ENCODE measurements at places on chromosomes 16 and 17.

DNA sequence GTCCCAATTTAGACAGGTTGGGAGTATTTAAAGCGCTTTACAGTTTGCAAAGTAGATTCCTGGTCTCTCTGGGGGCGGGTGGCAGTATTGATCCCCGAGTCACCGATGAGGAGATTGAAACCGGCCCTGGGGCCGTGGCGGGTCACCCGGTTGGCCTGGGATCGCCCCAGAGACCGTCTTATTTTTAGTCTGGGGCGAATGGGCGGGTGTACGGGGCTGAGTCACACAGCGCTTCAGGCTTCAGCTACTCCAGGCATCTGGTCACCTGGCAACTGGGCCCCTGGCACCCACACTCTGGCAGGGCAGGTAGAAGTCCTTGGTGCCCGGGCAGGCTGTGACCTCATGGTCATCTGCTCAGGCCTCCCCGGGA, 669 bp downstream of the MIEF2 start:
- no peak for DNase-seq

DNA sequence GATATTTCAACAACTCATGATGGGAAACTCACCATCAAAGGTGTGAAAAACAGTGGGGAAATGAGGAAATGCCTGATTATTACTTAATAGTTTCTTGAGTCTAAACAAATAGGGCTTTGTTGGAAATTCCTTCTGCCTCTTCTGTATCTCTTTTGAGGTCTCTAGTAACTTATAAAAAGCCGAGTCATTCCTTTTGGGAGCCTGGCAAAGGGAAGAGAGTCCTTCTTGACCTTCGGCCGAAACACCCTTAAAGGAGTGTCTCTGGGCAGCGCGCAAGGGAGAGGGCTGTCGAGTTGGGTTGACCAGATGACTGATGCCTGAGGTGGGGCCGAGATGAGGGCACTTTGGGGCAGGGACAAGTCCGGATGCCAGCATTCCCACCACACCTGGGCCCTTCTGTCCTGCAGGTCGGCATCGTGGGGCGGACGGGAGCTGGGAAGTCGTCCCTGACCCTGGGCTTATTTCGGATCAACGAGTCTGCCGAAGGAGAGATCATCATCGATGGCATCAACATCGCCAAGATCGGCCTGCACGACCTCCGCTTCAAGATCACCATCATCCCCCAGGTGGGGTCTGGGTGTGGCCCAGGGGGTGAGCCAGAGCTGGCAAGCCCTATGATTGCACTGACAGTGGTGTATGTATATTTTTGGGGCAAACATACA, 89.2 kb downstream of the ABCC6 start:
- DNase-seq = no peak

DNA sequence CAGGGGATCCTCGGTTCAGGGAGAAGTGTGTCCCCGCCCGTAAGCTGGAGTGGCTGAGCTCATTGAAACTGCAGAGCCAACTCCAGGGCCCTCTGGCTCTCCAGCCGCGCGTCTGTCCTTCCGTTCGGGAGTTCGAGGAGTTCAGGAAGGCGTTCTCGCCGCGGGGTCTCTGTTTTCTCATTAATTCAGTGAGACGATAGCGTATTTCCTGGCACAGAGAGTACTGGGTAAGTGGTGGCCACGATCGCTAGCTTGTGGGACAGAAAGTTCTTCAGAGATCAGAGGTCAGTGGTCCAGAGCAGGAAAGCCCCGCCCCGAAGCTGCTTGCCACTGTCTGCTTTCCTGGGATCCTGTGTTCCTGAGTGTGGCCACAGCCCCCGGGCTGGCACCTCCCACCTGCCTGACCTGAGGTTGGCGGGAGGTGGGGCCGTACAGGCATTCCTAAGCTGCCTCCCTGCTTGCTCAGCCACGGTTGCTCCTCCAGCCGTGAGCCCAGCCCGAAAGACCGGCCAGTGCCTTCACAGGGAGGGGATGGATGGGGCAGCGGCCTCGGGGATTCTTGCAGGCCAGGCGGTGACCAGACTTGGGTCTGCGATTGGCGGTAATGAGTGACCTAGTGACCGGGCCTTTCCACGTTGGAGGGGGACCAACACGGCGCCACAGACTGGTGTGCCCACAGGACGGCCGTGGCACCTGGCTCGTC, 8.9 kb downstream of the BAIAP2 start:
- no peak for DNase-seq

- no peak for DNase-seq
Measured at GRCh38 chr16:24344784-24345183, 88.6 kb downstream of the CACNG3 start.

DNA sequence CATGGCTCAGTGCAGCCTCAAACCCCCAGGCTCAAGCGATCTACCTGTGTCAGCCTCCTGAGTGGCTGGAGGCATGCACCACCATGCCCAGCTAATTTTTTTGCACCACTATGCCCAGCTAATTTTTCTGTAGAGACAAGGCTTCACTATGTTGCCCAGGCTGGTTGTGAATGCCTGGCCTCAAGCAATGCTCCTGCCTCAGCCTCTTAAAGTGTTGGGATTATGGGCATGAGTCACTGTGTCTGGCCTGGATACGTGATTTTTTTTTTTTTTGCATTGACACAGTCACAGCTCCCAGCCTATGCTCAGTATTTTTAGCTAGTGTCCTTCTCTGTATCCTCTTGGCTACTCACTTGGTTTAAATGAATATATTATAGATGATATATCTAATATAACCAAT, 377.0 kb upstream of the TNRC6C start:
- DNase-seq = no peak

DNA sequence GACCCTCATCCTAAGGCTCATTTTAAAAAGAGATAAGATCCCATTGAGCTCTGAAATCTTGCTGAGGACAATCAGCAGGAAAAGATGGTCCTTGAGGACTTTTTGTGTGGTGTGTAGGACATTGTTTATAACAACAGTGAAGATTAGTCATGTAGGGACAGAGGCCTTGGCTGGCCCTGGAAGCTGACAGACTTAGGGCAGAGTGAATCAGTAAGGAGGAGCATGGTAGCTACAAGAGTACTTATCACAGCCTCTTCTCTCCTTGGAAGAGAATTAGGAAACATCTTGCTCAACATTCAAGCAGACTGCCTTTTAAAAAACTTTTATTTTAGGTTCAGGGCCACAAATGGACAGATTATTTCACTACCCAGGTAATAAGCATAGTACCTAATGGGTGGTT, 665.9 kb upstream of the SALL1 start:
- no peak for DNase-seq

- no peak for DNase-seq
Measured at GRCh38 chr17:17590883-17591354, 589 bp downstream of the PEMT start.

DNA sequence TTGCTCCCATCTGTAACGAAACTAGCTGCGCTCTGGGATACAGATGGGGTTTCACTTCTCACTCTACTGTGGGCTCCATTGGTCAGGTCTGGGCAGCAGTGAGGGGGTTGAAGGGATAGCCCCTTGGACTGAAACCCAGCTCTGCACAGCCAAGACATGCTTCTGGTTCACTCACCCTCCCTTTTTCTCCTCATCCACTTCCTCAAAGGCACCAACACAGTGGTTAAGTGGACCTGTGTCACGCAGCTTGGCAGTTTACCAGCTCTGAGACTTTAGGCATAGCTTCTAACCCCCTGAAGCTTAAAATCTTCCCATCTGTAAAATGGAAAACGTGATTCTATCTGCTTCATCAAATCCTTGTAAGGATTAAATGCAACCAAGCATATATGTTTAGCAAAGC, 11.5 kb upstream of the KRT38 start:
- no peak for DNase-seq

DNA sequence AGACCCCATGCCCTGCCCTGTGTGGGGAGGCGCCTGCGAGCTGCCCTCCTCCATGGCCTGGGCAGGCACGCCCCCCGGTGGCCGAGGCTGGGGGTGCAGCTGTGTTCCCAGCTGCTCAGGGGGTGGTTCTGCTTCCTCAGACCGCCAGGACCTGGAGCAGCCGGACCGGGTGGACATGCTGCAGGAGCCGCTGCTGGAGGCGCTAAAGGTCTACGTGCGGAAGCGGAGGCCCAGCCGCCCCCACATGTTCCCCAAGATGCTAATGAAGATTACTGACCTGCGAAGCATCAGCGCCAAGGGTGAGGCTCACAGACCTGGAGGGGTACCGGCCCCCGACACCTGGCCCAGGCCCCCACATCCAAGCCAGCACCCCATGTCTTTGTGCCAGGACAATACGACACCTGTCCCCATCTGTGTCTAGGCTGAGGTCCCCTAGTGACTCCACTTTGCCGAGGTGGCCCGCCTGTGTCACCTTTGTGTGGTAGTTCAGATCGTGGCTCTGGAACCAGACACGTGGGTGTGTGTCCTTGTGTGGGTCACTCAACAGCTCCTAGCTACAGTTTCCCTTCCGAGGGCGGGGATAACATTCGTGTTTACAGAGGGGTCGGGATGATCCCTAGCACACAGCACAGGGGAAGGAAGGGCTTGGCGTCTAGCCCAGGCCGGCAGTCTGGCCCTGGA, 9.3 kb downstream of the GJD3 start:
- peak; percentile 63 for DNase-seq

- DNase-seq = no peak
Measured at GRCh38 chr17:1905190-1905913, 75.5 kb downstream of the RPA1 start.

DNA sequence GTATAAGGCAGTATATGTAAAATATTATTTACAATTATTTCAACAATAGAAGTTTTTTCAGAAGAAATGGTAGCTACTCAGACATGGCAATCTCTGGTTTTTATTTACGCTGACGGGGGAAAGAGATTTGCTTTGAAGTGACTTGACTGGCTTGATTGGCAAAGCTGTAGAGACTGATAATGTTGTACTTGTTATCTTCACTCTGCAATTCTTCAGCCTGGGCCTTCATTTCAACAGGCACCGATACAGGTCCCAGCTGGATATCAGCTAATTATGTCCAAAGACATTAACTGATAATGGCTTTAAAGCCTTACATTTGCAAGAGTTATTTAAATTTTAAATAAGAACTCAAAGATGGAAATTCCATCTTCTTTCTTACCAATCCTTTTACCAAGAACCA, 151.4 kb upstream of the HS3ST3A1 start:
- no peak for DNase-seq

DNA sequence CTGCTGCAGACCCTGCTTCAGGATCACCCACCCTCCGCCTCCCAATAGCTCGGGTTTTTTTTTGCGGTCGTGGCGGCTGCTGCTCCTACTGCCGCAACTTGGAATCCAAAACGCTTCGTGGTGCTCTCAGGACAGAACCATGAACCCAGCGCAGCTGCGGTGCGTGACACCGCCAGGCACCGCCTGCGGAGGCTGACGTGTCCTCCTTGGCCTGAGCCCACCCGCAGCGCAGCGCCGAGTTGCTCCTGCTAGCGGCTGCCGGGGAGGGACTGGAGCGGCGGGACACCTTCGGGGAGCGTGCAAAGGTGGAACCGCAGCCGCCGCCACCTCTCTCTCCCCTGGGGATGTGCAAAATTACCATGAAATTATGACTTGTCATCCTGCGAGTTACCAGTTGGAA, 1893.0 kb downstream of the TP53TG3F start:
- no peak for DNase-seq

- DNase-seq = no peak
Measured at GRCh38 chr17:4898927-4899326, 409 bp upstream of the C17orf107 start.

DNA sequence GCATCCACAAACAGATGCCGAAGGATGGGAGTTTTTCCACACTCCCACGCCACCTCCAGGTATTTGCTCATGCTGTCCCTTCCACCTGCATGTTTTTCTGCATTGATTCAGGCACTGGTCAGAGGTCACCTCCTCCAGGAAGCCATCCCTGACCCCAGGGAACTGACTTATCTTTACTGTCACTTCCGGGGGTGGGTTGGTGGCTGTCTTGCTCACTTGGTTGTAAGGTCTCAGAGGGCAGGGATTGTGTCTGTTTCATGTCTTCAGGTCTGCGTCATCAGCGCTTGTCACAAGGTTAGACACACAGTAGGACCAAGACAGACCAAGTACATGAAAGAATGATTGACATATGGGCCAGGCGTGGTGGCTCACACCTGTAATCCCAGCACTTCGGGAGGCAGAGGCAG, 1.9 kb upstream of the IL4R start:
- no peak for DNase-seq

- DNase-seq = no peak
Measured at GRCh38 chr17:1634841-1635650, 6.4 kb upstream of the SLC43A2 start.

- DNase-seq = no peak
Measured at GRCh38 chr17:76706817-76707216, 3.9 kb downstream of the MXRA7 start.
